Activated CD4-positive, alpha-beta T cell treated with anti-CD3 and anti-CD28 coated beads, Interleukin-2, amount 10 ng/mL, durations not matched to agents 24 days and 14 days (primary cell): ENCODE measurements at places on chromosomes 2 and 18.

DNA sequence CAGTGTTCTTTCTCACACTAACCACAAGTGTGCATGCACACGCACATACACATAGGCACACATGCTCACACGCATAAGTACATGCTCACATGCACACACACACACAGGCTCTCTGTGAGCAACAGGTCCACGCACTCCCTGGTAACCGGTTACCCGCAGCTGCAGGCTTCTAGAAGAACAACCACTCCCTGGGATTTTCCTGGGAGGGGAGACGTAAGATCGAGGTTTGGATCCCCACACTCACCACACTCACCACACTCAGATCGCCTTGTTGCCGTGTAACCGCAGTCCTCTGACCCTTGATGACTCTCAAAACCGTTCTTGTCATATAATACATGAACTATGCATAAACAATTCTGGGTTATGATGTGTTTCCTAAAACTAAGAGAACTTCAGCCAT is 42.2 kb downstream of the TTC32 start:
- DNase-seq, result no peak

DNA sequence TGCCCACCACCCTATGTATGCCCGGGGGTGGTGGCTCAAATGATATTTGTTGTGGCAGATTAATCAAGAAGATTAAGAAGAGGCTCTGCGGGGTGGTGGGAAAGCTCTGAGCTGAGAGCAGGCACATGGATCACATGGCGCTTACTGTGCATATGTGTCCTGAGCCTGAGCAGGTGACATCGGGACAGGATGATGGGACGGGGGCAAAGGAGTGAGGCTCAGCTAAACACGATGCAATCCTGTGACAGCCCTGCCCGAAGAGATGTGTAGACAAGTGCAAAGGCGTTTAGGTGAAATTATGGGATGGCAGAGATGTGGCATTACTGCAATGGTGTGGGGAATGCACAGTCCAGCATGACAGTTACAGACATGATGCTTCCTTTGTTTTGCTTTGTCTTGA is 6.0 kb downstream of the LRRC30 start:
- no peak for DNase-seq

DNA sequence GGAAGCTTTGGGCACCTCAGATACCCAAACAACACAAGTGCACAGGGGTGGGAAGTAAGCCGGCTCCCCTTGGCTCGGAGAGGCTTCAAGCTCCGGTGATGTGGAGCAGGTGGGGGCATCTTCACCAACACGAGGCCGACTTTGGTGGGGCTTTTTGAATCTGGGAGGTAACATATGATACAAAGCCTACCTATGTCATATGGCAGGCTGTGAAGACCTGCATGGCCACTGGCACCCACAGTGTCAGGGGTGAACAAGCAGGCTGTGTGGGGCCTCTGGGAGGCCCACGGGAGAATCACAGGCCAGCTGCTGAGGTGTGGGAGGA is 109.0 kb downstream of the EIPR1 start:
- no peak for DNase-seq

DNA sequence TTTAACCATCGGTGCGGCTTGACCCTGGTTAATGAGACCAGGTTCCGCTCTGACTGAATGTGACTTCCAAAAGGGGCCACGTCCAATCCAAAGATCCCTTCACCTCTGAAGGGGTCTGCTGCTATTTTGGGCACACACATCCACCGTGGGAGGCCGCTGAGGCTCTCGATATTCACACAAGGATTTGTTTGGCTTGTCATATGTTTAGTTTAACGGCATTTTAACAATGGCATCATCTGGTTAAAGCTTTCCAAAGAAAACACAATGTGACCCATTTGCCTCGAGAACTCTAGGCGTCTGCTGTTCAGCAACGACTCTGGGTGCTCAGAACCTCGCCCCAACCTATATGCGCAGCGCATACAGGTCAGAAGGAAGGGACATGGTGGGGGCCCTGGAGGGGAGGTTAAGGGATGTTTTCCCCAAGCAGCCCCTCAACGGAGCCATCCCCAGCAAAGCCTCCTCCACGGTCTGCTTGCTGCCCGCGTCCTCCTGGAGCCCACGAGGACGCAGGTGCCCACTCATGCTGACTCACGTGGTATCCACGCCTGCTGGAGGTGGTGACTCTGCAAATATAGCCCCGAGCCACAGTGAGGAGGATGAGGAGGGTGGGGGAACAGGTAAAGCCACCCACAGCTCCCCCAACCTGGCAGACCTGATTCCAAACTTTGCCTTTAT is 260.3 kb downstream of the HDAC4 start:
- no peak for DNase-seq

GRCh38 chr2:36530983-36531354 is 67.0 kb downstream of the FEZ2 start:
- no peak for DNase-seq
